ENCODE measurements at places on chromosomes 12 and 14.

DNA sequence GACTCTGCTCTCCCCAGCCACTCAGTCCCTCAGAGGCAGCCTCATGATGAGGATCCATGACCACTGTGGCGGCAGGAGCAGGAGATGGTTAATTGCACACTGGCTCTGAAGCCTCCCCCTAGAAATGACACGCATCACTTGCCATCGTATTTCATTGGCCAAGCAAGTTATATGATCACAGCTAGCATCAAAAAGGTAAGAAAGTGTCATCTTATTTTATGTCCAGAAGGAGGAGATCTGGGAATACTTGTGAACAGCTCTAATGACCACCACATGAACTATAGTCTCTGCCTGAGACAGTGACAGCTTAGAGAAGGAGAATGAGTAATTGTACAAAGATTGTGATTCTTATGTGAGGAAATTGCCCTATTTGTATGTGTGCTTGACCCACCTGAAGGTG lies 363.4 kb downstream of the NUAK1 start:
- no peak for DNase-seq

GRCh38 chr12:112932485-112933128 lies 5.7 kb upstream of the OAS3 start:
- DNase-seq, result no peak

GRCh38 chr14:89304561-89304960 lies 112.5 kb downstream of the FOXN3 start:
- no peak for DNase-seq

GRCh38 chr14:86038387-86039042 lies 508.6 kb downstream of the FLRT2 start:
- no peak for DNase-seq

DNA sequence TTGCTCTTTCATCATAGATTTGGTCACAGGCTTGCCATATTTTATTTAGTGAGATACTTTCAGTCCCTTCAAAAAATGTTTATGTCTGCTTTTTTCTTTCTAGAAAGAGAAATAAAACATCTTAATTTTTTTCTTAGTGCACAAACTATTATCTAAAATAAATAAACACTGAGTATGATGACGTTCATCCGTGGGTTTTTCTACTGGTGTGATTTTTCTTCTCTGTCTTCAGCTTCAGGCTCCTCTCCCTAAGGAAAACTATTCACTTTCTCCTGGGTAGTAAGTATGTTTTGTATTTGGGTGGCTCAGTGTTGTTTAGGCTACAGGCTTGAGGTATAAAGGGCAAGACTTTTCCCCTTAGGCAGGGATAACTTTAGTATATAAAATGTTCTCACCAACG lies 154.7 kb downstream of the DACT1 start:
- no peak for DNase-seq

DNA sequence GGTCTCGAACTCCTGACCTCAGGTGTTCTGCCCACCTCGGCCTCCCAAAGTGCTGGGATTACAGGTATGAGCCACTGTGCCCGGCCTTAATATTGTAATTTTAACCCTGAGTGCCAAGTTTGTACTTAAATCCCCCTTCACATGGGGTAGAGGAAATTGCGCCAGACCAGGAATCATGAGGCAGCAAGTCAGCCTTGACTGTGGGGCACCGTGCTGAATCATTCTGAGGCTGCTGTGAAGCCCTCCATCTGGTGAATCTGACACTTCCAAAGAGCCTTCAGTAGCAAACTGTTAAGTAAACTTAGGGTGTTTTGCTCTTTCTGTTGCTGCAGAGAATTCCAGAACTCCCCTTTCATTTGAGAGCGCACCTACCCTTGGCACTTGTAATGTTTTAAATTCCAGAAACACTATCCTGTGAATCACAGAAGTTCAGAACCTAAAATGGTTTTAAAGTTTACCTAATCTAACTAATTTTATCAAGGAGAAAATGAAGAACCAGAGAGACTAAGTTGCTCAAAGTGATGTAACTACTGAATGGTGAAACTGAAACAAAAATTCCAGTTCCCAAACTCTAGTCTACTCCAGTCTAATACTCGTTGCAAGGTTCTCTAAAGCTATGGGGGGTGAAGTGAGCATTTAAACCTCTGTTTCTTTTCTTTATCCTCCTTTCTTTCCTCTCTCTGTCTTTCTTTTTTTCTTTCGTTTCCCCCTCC lies 7.5 kb downstream of the HEBP1 start:
- peak; percentile 86 for DNase-seq

DNA sequence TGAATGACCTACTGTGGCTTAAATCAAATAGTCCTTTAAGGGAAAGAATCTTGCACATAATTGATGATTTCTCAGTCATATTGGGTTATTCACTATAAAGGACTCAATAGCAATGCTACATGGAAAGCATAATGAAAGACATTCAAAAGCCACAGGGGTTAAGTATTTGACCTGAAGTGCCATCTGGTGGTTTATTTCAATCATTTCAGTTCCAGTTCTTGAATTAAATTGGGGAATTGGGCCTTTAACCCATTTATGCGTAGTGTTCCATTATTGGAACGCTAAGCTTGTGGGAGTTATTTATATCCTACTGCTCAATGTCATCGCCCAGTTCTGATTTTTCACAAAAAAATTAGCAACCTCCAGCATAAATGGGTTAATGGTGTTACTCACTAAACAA lies 41.3 kb upstream of the C12orf71 start:
- DNase-seq, result no peak

- DNase-seq, result no peak
Observed at GRCh38 chr12:47184229-47184628, 104.5 kb upstream of the AMIGO2 start.

DNA sequence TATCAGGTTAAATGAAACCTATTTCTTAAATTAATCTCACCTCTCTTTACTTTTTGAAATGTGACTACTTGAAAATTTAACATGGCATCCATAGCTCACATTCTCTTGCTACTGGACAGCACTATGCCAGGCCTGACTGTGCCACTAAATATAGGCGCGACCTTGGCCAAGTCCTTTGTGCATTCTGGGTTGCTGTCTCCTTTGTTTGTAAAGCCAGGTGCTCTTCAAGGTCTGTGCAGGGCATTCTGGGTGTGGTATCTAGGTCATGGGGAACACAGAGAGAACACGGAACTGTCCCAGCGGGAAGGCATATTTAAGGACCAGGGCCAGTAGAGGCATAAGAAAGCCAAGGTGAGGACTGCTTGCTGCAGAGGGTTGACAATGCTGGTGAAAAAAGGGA lies 121.2 kb downstream of the ZNF664 start:
- no peak for DNase-seq

DNA sequence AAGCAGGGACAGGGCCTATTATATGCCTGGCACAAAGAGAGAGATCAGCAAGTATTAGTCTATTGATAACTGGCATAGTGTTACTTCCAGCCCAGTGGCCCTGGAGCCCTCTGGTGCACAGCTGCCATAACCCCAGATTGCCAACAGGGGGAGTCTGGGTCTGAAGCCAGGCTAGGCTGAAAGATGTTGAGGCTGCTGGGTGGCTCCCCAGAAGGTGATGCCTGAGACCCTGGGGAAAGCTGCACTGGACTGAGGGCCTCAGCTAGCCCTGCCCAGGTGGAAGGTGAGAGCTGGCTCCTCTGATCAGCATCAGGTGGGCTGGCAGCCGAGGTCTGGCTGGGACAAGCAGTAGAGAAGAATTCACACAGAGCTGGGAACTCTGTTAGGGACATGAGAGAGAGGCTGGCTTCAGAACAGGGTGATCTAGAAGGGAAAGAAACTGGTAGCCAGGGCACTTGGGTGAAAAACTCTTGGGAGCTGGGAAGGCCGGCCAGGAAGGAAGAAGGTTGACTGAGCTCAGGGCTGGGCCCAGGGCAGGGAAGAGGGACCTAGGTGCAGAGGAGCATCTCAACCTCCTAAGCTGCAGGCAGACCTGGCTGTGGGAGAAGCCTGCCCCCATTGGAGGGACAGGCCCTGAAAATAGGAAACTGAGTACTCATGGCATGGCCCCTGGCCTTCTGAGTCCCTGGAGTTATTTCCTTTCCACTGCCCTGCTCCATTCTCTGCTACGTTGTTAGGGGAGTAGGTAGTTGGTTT lies 3.9 kb downstream of the GZMH start:
- no peak for DNase-seq

- no peak for DNase-seq
Observed at GRCh38 chr12:14402697-14403096, 37.2 kb downstream of the ATF7IP start.

DNA sequence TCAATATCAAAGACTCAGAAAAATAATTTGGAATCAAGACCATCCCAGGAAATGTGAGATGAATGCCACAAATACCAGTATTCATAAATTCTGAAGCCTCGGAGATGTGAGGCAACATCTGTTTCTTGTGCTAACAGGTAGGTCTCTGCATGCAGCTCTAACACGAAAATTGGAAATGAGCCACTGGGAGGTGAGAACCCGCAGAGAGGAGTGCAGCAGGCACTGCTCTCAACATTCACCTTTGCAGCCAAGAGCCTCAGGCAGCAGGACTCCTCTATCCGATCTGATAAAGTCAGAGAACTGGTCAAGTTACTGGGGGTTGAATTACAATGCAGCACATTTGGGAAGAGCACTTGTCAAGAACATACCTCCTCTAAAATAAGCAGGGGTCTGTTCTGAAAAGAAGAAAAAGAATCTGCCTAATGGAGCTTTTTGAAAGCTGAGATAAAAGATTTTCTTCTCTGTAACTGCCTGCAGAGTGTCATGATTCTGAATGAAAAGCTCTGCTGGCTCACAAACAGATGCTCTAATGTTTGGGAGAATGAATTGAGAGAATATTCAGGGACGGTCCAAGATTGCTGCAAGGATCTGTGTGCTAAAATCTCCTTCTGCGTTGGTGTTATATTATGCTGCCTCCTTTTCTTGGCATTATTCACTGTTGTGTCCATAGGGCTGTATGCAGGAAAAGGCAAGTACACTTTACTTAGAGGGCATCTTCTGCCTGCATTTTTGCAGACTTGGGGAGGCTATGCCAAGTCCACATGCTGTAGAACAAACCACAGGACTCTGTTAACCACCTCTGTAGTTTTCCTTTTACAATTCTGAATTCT lies 209.6 kb upstream of the KRR1 start:
- no peak for DNase-seq

- no peak for DNase-seq
Observed at GRCh38 chr14:25431211-25432076, 381.5 kb upstream of the STXBP6 start.

DNA sequence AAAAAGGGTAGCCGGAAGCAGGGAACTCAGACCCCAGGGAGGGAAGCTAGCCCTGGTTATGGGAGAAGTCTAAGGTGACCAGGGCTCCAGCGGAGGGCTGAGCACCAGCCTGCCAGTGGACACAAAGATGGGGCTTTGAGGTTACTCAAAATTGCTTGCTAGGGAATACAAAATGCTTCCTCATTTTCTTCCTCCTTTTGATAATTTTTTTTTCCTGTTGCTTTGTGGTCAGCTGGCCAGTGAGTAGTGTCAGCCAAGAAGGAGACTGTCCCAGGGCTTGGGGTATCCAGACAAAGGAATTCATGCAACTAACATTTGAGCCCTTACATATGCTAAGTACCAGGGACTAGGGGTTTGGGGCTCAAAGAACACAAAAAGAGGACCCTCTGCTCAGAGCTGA lies 206.2 kb downstream of the PPM1H start:
- DNase-seq, result no peak

GRCh38 chr12:124503305-124503704 lies 64.1 kb downstream of the NCOR2 start:
- DNase-seq, result no peak

GRCh38 chr12:98698603-98699463 lies 53.7 kb downstream of the APAF1 start:
- DNase-seq, result peak; percentile 6

- no peak for DNase-seq
Observed at GRCh38 chr12:132899033-132899432, 11.6 kb upstream of the CHFR start.

DNA sequence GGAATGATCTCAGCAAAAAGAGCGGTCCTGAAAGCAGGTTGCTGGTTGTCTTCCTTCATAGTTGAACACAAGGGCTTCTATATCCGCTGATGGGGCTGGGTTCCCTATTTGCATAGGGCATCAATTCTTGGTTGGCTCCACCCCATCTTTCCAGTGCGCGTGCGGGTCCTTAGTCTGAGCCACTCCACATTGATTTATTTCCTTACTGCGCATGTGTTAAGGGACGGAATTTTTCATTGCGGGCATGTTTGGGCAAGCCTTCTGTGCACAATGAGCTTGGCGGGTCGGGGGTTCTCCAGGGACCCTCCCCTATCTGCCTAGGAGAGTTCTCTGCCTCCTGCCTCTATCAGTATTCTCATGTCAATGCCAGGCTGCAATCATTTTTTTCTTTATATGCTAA lies 21.2 kb upstream of the DLGAP5 start:
- no peak for DNase-seq

- no peak for DNase-seq
Observed at GRCh38 chr12:47768323-47768811, 4.7 kb upstream of the SLC48A1 start.

GRCh38 chr14:27410981-27411380 lies 813.1 kb upstream of the NOVA1 start:
- DNase-seq, result no peak

DNA sequence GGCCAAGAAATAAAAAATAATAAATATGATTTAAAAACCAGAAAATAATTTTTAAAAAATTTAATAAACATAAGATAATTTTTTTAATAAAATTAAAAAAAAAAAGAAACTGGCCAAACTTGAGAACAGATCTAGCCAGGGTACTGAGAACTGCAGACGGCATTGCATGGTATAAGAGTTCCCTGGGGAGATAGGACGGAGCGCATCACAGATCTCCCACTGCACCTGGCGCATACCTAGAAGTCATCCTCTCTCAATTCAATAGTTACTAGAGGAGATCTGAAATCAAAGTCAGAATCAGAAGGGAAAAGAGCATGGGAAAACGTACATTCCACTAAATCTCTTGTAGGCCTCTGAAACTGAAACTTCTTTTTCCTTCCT lies 58.9 kb upstream of the BCL2L14 start:
- no peak for DNase-seq

DNA sequence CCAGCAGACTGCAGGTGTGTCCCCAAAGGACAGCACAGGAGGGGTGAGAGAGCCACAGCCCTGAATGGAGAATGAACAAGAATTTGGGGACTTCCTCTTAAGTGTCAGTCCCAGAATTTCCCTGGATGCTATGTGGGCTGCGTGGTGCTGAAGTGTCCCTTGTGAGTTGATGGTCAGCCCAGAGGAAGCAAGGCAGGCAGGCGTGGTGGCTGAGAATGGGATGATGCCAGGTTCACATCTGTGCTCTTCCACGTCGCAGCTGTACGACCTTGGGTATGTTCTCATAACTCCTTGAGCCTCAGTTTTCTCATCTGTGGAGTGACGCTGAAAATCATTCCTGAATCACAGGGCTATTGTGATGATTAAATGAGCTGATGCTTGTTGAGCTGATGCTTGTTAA lies 62.1 kb upstream of the GPATCH2L start:
- DNase-seq, result no peak

GRCh38 chr12:91947459-91947858 lies 198.2 kb downstream of the BTG1 start:
- no peak for DNase-seq

- DNase-seq, result no peak
Observed at GRCh38 chr14:77302926-77303325, 17.8 kb downstream of the POMT2 start.

DNA sequence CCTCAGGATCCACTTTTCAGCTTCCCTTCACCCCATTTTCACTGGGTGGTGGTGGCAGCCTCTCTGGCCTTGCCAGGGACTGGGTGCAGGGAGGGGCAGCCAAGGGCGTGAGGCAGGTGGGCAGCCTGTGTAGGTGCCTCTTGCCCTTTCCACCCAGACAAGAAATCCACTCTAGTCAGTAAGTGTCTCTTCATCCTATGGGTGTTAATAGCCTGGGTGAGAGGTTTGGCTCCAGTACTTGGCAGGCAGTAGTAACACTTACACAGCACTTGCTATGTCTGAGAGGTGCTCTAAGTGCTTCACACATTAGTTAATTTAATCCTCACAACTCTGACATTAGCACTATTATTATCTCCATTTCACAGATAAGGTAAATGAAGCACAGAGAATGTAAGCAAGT lies 171.9 kb downstream of the EMP1 start:
- DNase-seq, result no peak

Data from brain pericyte (primary cell).